GM12865 (cell line): ENCODE measurements at places on chromosomes 3 and 15.

- no peak for DNase-seq
These were observed 91.4 kb downstream of the WWTR1 start for GRCh38 chr3:149566292-149566975.

DNA sequence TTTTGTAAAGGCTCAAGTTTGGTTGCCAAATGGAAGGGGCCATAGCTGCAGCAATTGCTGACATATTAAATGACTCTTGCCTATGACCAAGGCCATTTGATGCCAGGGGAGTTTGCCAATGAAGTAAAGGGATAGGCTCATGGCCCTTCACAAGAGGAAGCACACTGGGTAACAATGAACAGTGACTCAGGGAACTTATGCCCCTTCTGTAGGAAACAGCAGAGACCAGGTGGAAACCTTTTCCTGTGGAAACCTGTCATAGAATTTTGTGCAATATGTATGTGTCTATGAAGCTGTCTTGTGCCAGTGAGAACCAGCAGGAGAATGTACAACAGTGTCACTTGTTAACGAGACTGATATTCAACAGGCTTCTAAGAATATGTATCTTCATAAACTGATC, 25.4 kb upstream of the AVEN start:
- DNase-seq = no peak

GRCh38 chr3:52774066-52774713, 3.2 kb upstream of the ITIH1 start:
- no peak for DNase-seq

GRCh38 chr3:156732715-156733421, 58.5 kb downstream of the TIPARP start:
- no peak for DNase-seq

GRCh38 chr3:39358333-39358732, 24.8 kb upstream of the SLC25A38 start:
- no peak for DNase-seq

DNA sequence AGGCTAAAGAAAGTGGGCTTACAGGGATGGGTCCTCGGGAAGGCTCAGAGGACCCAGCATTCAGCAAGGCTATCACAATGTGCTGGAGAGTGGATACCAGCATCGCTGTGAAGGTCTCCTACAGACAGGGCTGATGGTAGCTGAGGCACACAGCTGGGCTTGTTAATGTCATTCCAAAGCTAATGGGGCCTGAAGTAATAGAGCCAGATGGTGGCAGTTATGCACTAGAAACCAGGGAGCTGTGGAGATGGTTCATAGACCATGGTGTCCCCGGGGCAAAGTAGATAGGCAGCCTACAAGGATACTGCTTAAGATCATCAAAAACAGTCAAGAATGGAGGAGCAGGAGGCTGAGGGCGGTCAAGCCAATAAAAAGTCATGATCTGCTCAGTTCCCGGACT, 24.8 kb upstream of the BOC start:
- no peak for DNase-seq

DNA sequence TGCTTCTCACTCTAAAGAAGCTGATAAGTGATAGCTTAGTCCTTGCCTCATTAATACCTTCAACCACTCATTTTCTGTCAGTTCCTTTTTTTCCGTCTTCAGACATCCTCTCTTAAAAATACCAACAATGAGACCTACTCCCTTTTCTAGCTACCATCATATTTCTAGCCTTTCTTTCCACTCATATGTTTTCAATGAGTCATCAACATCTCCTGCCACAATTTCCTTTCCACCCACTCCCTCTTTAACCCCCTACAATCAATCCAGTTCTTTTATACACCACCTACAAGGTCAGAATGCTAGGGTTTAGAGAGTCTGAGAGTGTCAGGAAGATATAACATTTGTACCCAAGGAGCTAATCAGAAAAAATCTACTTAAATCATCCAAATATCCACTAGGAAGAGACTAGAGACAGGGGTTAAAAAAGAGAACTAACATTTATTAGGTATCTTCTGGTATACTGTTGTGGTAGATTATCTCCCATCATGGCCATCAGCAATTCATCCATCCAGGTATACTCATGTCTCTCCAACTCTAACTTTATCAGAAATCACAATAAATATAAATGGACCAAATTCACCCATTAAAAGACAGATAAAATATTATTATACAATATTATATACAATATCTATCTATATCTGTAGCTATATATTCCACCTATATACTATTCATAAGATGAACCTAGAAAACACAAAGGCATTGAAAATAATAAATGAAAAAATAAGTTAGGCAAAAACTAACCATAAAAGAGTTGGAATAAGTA, 42.5 kb downstream of the MYLK start:
- DNase-seq = no peak

- no peak for DNase-seq
These were observed 53.4 kb downstream of the BTLA start for GRCh38 chr3:112445839-112446238.

GRCh38 chr3:110521019-110521418, 550.6 kb upstream of the NECTIN3 start:
- DNase-seq = no peak

GRCh38 chr3:61811652-61812051, 250.3 kb downstream of the PTPRG start:
- DNase-seq = no peak

DNA sequence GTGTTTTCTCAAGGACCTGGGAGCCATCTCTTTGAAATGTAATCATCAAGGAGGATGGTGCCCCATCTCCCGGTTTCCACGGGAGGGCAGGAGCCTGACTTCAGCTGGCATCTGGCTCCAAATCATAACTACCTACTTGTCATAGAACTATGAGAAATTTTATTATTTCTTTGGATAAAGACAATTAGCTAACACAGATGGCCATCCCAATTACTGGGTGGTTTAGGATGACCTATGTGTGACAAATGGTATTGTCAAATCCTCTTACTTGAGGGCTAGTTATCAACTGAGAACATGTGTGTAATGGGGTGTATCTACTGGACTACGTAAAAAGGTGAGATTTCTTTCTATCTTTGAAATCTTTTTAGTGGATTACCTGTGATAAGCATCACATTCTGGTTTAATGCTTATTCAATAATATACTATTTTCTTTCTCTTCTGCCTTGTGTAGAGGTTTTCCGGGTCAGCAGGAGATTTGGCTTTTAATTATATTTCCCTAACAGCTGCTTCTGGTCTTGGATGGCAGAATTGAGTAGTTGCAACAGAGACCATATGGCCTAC, 15.3 kb upstream of the PARP14 start:
- DNase-seq = no peak

GRCh38 chr3:173745952-173746682, 348.6 kb downstream of the NLGN1 start:
- no peak for DNase-seq

DNA sequence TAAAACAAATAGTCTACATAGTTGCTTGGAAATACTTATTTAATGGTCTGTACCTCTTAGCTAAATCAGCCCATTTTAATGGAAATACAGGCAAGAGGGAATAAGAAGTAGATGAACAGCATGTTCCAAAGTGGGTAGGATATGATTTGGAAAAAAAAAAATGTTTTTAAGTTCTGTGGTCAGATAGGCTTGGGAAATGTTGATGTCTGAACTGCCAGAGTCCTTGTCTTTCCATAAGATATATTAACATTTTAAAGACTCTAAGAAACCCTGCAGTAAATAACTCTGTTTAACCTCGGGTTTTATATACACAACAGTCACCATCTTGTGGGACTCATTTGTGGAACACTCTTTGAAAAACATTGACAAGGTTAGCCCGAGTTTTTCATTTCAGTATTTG, 40.0 kb upstream of the PTPN23 start:
- DNase-seq = no peak

GRCh38 chr15:81274931-81275707, 48.8 kb downstream of the STARD5 start:
- peak; percentile 88 for DNase-seq

- peak; percentile 84 for DNase-seq
These were observed 795 bp upstream of the MYNN start for GRCh38 chr3:169772305-169772896.

GRCh38 chr3:127385540-127385870, 97.7 kb upstream of the PRR20G start:
- DNase-seq = no peak

DNA sequence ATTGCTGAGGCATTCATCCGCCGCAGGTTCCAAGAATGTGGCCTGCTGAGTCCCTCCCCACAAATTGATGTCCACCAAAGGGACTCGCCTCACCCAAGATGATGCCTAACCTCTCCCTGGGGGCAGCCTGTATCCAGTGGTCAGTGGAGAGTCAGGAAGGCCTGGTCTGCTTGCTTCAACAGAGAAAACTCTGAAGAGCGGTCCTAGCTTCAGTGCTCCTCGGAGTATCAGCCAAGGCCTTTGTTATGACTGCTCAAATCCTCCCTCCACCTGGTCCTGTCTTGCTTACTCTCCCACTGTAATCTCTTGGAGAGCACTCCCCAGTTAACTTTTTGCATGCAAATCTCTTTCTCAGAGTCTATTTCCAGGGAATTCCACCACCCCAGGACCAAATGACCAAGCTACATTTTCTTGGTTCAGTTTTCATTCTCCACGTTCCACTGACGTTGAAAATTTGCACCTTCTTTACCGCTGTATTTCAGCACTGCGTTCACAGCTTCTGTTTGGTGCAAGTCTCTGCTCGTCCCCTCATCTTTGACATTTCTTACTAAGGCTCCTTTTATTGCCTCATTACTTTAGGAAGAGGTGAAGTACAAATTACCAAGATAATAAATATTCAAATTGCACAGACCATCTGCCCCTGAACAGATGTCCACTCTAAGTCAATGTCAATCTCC, 22.3 kb downstream of the CMTM7 start:
- DNase-seq = no peak

DNA sequence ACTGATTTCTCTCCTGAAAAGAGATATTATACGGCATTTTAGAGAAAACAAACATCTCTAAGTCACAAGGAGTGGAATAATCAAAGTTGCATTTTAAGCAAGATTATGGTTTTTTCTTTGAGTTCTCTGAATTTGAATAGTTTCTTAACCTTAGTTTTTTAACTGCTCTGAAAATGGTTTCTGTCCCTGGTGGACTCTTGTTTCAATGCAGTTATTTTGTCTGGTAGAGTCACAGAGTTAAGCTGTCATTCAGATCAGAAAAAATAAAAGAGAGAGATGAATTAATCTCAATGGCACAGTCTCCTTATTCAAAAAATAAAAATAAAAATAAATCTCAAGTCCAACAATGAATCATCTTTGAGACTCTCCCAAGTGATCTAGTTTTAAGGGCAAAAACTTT, 19.0 kb downstream of the AGTR1 start:
- no peak for DNase-seq

DNA sequence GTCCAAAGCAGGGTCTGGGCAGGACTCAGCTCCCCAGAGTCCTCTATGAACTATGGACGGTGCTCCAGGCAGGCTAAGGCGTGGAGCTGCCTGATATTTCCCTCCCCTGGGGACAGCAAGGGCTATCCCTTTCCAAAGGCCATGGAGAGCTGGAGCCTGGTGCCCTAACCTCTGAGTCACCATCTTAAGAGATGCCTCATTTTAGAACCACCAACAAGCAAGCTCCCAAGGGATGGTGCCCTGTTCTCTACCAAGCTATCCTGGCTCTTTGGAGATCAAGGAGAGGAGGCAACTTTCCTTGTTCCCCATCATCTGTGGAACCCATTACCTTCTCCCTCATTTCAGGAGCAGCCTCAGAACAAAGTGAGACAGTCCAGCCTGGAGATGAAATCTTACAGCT, 15.7 kb downstream of the STARD5 start:
- no peak for DNase-seq

- no peak for DNase-seq
These were observed 60.6 kb downstream of the TCF12 start for GRCh38 chr15:56978898-56979662.

DNA sequence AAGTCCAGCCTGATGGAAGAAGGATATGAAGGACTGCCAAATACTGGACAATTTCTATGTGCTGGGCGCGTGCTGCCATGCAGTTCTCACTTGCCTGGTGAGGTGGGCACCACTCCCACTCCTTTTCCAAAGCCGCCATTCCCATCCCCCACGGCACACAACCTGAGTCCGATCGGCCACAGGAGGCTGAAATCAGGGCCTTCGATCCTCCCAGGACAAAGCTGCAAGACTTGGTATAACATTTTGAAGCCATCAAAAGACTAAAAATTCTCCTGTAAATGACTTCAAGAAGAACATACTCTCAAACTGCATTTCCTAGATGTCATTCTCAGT, 3.1 kb upstream of the MAP6D1 start:
- DNase-seq = no peak

DNA sequence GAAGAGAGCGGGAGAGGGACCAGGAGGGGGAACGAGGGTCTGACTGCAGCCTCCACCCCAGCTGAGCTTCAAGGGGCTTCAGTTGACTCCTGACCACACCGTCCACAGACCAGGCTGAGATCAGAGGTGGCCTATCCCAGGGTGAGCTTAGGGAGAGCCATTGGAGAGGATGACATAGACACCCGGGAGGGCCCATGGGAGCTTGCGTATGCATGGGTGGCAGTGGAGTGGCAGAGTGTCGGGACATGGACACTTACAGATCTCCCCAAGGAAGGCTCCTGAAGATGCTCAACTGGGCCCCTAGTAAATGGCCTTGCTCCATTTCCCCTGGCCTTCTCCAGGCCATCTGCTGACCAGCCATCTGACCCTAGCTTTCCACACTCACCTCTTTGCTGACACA, 12.6 kb upstream of the ALAS1 start:
- DNase-seq = no peak

GRCh38 chr3:37689645-37690356, 171.9 kb upstream of the CTDSPL start:
- no peak for DNase-seq

DNA sequence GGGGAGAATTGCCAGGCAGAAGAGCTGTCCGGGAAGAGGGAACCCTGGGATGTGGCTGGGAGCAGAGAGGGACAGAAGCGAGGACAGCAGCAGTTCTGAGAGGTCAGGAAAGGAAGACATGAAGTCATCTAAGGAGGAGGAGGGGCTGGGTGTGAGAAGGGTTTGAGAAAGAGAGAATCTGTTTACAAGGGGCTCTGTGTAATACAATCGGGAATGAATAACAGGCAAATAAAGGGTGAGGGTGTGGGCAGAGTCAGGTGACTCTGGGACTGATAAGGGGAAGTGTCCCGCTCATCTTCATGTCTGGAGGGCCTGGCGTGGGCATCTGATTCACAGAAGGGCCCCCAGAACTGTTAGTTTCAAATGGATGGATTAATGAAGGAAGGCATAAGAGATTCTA, 191.3 kb downstream of the XXYLT1 start:
- no peak for DNase-seq

GRCh38 chr3:105829229-105829628, 39.6 kb downstream of the CBLB start:
- no peak for DNase-seq

DNA sequence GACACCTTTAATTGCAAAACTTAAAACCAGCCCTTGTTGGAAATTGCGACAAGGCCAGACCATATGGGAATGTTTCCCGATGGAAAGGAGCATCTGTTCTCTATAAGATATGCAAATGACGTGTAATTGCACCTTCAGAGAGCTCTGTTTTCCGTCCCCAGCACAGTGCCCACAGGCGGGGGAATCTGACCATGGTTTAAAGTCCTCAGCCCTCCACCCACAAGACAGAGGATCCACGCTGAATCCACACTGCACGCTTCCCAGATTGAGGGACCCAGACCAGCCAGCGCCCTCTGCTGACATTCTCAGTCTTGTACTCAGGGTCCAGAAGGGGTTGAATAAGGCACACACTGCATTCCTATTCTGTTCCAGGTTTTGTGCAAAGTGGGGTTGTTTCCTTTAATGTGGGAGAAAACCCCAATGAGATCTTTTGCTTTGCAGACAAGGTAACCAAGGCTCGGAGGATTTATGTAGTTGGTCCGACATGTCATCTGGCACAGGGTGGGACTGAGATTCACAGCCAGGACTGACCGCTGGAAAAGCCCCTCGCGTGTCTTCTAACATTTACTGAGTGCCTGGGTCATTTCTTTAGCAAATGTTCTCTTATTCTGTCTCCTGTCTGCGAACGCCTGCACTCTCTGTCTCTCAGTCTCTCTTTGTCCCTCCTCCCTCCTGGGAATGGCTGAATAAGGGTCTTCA, 36.8 kb upstream of the KLHL25 start:
- peak; percentile 26 for DNase-seq
